ENCODE measurements at places on chromosomes 7 and 10. TPM values are rescaled to one million over a fixed set of nuclear protein-coding genes. Genes with fewer than 3 reads are reported as not detected.

- no peak for DNase-seq
Observed at GRCh38 chr10:33416209-33416608, 81.7 kb upstream of the NRP1 start.

- DNase-seq, result no peak
Observed at GRCh38 chr10:3623746-3624145, 161.3 kb downstream of the KLF6 start.

- DNase-seq, result no peak
Observed at GRCh38 chr7:73850781-73851207, 8.5 kb upstream of the METTL27 start.

- DNase-seq, result no peak
Observed at GRCh38 chr10:7085913-7086589, 324.8 kb downstream of the SFMBT2 start.

- no peak for DNase-seq
Observed at GRCh38 chr7:128263420-128263819, 22.3 kb downstream of the LEP start.

DNA sequence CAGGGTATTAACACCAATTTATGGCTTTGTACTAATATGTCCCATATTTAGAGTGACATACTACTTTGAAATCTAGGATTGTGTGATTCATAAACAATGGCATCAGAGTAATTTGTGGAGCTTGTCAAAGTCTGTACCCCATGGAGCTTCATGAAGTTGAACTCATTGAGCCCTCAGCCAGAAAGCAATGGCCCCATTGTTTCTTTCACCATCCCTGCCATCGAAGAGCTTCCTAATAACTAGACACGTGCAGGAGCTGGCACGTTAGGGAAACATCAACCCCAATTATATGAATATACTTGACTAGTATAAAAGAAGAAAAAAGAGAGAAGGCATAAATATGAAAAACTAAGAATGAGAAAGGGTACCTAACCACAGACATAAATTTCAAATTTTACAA, 206.6 kb downstream of the CXCL12 start:
- no peak for DNase-seq

- DNase-seq, result no peak
Observed at GRCh38 chr7:50394315-50394714, 55.8 kb downstream of the FIGNL1 start.

DNA sequence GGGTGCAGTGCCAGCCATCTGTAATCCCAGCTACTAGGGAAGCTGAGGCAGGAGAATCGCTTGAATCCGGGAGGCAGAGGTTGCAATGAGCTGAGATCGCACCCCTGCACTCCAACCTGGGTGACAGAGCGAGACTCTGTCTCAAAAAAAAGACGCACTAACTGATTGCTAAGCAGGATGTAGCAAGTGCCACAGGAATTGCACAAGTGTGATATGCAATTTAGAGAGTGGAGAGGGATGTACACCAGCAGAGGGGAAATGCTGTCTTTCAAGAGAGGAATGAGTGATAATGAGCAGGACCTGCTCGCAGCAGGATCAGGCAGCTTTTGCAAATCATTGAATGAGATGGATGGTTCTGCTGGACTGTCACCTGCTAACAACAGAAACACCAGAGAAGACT, 13.3 kb upstream of the SLC16A12 start:
- DNase-seq, result no peak

DNA sequence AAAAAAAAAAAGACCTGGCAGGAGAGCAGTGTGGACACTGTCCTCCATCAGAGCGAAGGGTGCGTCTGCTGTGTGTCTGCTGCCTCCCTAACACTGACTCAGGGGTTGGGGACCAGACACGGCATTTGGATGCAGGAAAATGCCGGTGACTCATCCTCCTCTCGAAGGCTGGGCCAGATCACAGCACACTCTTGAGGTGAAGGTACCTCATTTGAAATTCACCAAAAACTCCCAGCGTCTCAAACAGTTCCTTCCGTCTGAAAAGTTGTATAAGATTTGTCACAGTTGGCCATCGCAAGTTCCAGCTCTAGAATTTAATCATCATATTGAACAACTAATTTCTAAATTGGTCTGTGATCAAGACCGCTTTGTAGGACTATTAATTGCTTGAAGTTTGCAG, 118.1 kb upstream of the LYZL2 start:
- DNase-seq, result no peak

DNA sequence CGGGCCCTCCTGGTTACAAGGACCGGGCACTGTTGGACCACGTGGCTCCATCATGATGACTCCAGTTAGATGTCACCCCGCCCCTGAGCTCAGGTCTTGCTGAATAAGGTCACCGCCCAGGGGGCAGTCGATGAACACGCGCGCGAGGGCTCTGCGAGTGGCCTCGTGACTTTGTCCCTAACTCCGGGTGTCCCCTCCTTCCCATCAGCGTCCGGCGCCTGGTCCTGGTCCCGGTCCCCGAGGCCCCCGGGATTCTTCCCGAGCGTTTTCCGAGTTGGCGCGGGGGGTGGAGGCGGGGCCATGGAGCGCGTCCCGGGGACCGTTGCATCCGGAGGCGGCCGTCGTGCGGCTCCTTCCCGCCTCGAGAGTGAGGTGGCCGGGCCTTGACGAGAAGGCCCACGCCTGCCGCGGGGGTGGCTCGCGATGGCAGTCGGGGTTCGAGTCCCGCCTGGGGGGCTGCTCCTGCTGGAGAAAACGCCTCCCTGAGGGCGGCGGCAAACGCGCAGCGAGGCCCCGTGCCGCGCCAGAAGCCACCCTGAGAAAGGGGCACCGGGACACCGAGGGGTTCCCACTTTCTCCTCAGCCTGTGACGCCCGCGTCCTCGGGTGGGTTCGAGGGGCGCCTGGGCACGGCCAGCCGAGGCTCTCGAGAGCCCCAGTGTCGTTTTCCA, 569 bp upstream of the NPTX2 start:
- no peak for DNase-seq

GRCh38 chr10:122931088-122931906, 20.9 kb downstream of the FAM24A start:
- DNase-seq, result no peak

GRCh38 chr7:3107889-3108570, 64.4 kb upstream of the CARD11 start:
- DNase-seq, result no peak

- DNase-seq, result no peak
Observed at GRCh38 chr7:128035712-128036111, 4.5 kb upstream of the LRRC4 start.

HELLS gene
- 1.6 TPM for total RNA-seq

UCN3 gene
- total RNA-seq, result not detected

NUTM2E gene
- 0.08 TPM for total RNA-seq

SLC29A4 gene
- total RNA-seq, result 2.9 TPM

SPDYE9 gene
- total RNA-seq, result not detected

HIPK2 gene
- total RNA-seq, result 63.7 TPM

MYOF gene
- total RNA-seq, result 3.2 TPM

JAKMIP3 gene
- total RNA-seq, result 0.28 TPM

ATP6V0A4 gene
- total RNA-seq, result not detected

ARL5B gene
- total RNA-seq, result 7.7 TPM
